ENCODE measurements at places on chromosomes 1 and 21.

DNA sequence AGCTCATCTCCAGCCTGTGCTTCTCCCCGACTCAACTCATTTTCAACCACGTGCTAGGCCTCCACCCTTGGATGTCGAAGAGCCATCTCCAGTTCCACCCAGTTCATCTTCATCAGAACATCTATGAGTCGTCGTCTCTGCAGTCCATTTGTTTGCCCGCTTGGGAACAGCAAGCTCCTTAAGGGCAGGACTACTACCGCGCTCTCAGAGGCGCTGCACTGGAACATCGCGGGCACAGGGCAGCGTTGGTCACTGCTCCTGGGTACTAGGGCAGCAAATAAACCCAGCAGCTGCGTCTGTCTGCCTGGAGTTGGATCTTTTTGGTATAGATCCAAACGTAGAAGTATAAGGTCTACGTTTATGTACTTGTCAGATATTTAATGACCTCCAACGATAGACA is 478 bp upstream of the PRDM2 start:
- no peak for DNase-seq

- DNase-seq, result no peak
Measured at GRCh38 chr1:166165661-166166328, 1.0 kb downstream of the FAM78B start.

DNA sequence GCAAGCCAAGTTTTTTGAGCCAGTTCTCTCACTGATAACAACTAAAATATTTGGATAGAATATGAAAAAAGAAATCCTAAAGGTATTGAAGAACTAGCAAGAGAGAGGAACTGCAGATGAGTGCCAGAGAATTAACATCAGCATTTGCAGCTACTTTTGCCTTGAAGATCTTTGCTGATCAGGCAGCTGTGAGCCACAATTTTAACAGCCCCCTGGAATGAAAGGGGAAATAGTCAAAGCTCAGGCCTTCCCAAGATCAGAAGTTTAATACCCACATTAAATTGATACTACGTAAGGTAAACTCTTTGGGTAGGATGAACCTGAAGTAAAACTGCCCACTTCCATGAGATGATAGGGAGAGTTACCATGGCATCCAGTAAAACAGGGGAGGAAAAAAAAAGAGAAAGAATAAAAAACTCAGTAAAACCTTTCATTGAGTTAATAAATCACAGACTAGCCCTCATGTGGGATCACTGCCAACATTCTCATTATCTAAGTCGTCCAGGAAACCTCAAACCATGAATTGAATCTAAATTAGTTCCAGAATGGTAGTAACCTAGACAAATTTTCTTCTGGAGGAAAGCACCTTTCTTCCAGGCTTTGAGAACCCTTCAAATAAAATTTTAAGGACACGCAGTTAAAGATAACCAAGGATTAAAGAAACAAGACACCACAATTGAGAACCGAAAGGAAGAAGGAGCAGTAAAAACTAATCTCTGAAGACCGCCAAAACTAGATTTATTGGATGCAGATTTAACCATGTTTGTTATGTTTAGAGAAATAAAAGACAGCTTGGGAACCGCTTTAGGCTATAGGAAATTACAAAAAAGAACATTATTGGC is 28.3 kb downstream of the SCP2 start:
- DNase-seq, result no peak

GRCh38 chr1:62439652-62440371 is 3.0 kb downstream of the USP1 start:
- DNase-seq, result no peak

GRCh38 chr1:41360074-41360785 is 1.0 kb upstream of the FOXO6 start:
- no peak for DNase-seq

DNA sequence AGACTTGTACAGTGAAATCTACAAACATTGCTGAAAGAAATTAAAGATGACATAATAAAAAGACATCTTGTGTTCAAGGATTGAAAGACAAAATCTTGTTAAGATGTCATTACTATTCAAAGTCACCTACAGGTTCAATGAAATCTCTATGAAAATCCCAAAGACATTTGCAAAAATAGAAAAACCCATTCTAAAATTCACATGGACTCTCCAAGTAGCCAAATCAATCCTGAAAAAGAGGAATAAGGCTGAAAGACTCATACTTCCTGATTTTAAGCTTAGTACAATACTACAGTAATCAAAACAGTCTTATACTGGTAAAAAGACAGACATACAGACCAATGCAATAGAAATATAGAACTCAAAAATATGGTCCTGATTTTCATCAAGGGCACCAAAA is 78.6 kb downstream of the PCSK9 start:
- no peak for DNase-seq

- no peak for DNase-seq
Measured at GRCh38 chr1:25704267-25704691, 87.7 kb downstream of the MAN1C1 start.

DNA sequence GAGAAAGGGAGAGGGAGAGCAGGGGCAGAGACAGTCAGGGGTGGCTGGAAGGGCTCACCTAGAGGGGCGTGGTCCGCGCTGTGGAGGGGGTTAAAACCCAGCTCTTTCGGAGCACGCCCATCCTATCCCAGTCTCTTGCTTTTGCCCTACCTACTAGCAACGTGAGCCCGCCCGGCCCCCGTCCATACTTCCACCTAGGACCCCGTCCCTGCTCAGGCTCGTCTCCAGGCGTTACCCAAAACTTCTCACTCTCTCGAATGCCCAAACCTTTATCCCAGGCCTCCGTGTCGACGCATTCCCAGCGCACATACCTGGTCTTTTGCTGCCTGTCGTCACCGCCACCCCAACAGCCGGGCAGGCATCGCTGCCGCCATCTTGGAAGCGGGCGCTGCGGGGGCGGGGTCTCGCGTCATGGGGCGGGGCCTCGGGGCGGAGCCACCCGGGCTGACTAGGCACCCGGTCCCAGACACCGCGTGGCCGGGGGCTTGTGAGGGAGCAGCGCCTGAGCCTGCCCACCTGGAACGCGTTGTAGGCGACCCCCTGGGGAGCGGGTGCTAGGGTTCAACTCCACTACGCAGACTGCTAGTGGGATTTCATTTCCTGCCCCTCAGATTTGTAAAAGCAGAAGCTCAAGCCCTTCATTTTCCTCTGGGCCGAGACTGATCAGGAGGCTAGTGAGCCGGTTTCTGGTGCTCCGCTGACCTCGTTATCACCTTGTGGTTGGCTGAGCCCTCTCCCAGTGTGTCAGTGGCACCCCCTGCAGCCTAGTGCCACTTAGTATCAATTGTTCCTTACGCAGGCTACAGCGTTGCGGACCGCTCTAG is at the start of gene B4GALT3:
TSS of gene B4GALT3 (minus strand) at position 396 of the 824 bp plus-strand sequence. CDS start 1,447 bp downstream, outside the sequence.
- peak; percentile 94 for DNase-seq

- DNase-seq, result no peak
Measured at GRCh38 chr1:213931836-213932235, 55.9 kb upstream of the PROX1 start.

- DNase-seq, result no peak
Measured at GRCh38 chr1:2847086-2847985, 45.8 kb upstream of the TTC34 start.

Measured in activated T-cell treated with anti-CD3 and anti-CD28 coated beads for 24 hours (primary cell).